ENCODE measurements at places on chromosomes 1 and 21.

DNA sequence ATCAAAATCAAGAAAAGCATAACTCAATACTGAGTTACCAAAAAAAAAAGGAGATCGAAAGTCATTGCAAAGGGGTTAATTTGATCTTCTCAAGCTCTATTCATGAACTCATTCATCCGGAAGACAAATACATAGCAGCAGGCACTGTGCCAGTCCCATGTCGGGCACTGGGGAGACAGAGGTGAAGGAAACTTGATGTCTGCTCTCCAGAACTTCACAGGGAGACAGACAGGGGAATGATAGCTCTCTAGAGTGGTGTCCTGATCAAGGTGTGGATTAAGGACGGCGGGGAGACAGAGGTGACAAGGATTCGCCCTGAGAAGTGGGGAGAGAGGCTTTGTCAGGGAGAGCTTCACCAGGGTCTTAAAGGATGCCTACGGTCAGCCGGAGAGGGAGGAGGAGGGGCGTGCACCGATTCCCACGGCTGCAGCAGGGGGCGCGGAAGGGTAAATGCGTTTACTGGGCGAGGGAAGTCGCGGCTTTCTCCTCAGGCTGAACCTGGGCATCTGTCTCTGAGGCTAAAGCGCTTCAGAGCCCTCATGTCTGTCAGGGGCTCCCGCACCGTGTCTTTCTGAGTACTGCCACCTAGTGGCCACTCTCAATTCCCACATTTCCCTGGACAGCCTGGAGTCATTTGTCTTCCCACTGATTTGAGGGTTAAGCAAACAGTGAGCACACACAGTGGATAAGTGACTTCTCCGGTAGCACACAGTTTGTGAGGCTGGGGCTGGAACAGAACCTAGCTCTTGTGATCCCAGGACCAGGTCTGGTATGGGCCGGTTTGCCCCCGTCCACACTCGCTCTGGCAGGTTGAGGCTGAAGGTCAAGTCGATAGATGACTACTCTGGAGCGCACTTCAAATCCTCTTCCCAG lies 152.8 kb downstream of the TENT5C start:
- DNase-seq: peak; percentile 73

- DNase-seq: no peak
Observed at GRCh38 chr21:36325373-36326010, 5.5 kb downstream of the MORC3 start.

DNA sequence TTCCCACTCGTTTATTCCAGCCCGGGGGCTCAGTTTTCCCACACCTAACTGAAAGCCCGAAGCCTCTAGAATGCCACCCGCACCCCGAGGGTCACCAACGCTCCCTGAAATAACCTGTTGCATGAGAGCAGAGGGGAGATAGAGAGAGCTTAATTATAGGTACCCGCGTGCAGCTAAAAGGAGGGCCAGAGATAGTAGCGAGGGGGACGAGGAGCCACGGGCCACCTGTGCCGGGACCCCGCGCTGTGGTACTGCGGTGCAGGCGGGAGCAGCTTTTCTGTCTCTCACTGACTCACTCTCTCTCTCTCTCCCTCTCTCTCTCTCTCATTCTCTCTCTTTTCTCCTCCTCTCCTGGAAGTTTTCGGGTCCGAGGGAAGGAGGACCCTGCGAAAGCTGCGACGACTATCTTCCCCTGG lies 716 bp downstream of the OLIG2 start:
- DNase-seq: no peak

GRCh38 chr1:116569776-116570357 lies 959 bp downstream of the CD58 start:
- DNase-seq: no peak

DNA sequence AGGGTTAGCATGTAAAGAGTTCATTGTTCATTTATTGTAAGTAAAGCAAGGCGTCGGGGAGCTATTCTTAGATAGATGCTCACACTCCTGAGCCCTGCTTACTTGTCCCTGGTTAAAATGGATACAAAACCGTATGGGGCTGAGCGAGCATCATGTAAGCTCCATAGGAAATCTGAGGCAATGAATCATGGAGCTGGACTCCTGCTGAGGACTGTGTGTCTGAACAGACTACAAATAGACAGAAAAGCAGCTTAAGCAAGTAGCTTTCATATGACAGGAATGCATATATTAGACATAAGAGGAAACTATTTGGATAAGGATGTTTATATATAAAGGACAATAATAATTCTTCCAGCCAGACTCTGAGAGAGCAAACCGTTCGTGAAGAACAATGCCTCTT lies 604.9 kb upstream of the PTBP2 start:
- no peak for DNase-seq

DNA sequence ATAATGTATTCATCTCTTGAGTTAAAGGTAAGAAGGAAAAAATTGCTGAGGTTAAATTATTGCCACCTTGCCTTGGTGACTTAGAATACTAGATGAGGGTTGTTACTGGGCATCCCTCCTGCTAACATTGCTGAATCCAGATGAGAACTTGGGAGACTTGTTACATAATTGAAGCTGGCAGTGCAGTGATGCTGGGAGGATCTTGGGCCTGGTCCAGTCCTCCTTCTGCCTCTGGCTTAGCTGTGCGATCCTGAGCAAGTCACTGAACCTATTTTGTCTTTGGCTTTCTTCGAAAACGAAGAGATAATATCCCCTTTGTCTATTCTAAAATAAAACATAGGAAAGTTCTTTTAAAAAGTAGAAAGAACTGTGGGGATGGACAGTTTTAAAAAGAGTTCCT lies 244.9 kb upstream of the NRIP1 start:
- no peak for DNase-seq

- DNase-seq: no peak
Observed at GRCh38 chr1:83900524-83900923, 98.4 kb downstream of the TTLL7 start.

GRCh38 chr1:174766727-174767126 lies 233.0 kb upstream of the CACYBP start:
- DNase-seq: no peak

DNA sequence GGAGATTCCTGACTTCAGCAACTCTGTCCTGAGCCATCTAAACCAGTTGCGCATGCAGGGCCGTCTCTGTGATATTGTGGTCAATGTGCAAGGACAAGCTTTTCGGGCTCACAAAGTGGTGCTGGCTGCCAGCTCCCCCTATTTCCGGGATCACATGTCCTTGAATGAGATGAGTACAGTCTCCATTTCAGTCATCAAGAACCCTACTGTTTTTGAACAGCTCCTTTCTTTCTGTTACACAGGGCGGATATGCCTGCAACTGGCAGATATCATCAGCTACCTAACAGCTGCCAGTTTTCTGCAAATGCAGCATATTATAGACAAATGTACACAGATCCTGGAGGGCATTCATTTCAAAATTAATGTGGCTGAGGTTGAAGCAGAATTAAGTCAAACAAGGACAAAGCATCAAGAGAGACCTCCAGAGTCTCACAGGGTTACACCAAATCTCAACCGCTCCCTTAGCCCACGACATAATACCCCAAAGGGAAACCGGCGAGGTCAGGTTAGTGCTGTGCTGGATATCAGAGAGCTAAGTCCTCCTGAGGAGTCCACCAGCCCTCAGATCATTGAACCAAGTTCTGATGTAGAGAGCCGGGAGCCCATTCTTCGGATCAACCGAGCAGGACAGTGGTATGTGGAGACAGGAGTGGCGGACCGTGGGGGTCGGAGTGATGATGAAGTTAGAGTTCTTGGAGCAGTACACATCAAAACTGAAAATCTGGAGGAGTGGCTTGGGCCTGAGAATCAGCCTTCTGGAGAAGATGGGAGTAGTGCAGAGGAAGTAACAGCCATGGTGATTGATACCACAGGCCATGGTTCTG lies 2.3 kb downstream of the ZBTB37 start:
- DNase-seq: no peak

DNA sequence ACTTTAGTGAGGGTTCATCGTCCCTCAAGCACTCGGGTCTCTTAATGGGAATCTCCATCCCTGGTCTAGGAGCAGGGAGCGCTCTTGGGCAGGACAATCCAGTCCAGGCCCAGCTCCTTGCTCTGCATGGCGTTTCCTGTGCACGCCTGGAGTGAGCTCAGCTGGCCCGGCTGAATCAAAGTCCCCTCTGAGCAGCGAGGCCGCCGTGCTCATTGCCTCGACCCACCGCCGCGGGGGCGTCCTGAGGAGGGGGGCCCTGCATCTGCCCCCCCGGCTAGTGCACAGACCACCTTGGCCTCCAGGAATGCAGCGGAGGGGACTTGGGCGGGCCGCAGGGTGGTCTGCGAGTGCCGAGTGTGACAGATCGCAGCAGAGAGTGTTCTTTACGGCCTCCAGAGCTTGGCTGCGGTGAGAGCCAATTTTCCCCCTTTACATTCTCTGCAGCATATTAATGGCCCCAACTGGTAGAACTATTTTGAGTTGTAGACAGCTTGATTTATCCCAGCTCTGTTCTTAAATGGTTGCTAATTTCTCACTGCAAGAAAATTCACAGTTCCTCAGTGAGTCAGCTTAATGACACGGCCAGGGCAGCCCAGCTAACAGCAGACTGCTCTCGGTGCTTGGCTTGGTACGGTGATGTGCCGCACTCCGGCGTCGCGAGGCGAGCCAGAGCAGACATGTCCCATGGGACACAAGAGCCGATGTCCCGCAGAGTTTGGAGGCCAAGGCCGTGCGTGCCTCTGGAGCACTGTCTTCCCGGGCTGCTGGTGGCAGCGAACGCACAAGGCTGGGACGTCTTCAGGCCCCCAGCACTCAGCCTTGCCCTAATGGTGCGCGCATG lies 39.8 kb downstream of the SNAP47 start:
- DNase-seq: no peak

- DNase-seq: no peak
Observed at GRCh38 chr21:34992180-34992579, 56.9 kb downstream of the RUNX1 start.

DNA sequence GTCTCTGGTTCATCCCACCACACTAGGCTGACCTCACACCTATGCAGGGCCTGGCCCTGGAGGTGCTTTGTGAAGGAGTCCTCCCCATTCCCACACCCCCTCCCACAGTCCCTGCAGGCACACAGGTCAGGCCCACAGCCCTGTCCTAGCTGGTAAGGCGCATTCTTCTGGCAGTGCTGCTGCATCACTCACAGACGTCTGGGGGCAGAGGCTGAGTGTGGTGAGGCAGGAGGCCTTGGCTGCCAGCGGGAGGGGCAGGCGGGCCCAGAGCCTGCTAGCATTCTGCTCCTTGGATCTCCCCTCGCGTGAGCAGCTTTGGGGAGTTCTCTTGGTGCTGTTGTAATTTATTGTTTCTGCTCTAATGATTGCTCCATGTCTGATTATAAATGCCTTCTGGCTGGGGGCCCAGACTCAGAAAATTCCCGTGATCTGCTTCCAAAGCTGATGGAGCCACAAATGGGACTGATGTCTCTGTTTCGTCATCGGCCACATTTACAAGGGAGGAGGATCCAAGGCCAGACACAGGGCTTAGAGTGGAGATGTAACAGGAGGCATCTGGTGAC lies 62.9 kb downstream of the TRABD2B start:
- DNase-seq: peak; percentile 50

- no peak for DNase-seq
Observed at GRCh38 chr1:227219715-227220292, 98.5 kb downstream of the CDC42BPA start.

- DNase-seq: no peak
Observed at GRCh38 chr1:235313262-235313661, 14.7 kb downstream of the ARID4B start.

- no peak for DNase-seq
Observed at GRCh38 chr1:98364544-98364943, 297.0 kb upstream of the SNX7 start.

GRCh38 chr1:209485167-209485566 lies 98.3 kb upstream of the CAMK1G start:
- no peak for DNase-seq

- no peak for DNase-seq
Observed at GRCh38 chr1:1418464-1419362, 2.4 kb downstream of the ANKRD65 start.

GRCh38 chr21:29195981-29196669 lies 65.7 kb downstream of the MAP3K7CL start:
- no peak for DNase-seq

GRCh38 chr21:22263890-22264289 lies 1265.7 kb downstream of the NCAM2 start:
- DNase-seq: no peak

GRCh38 chr1:184838504-184838951 lies 83.9 kb upstream of the EDEM3 start:
- DNase-seq: no peak

- DNase-seq: no peak
Observed at GRCh38 chr1:226973898-226974543, 33.9 kb downstream of the COQ8A start.

- DNase-seq: no peak
Observed at GRCh38 chr1:229699613-229700267, 73.7 kb downstream of the URB2 start.

DNA sequence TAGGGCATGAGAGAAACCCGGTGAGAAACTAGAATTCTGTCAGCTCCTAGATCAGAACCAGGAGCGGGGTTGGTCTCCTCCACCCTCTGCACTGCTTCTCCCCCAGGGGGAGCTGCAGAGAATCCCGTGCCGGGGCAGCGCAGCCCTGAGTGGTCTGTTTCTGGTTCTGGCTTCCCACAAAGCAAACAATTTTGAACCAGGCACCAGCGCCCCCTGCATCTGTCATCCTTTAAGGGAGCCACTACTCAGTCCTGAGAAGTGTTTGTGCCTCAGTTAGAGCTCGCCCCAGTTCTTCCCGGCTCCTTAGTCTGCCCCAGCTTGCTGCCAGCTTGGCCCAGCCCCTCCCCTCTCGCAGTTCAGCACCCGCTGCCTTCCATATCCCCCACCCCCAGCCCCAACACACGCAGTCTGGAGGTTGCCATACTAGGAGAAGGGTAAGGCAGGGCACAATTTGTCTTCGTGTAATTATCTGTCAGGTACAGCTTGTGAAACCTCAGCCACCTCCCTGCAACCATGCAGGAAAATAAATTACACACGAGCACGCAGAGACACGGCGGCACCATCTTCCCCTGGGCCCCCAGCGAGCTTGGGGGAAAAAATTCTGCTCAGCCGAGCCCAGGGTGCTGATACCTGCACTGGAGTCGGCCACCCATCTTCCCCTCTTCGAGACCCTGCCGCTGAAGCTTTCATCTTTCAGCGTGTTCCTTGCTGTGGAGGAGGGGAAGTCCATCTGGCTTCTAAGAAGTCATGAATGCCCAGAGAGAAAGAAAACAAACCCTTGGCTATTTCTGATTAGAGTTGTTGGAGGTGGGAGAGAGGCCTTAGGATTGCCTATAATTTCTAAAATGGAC lies 62.6 kb upstream of the CD1D start:
- no peak for DNase-seq

GRCh38 chr1:9400425-9401079 lies 107.9 kb downstream of the SPSB1 start:
- no peak for DNase-seq

- no peak for DNase-seq
Observed at GRCh38 chr1:28744184-28744583, 7.4 kb downstream of the YTHDF2 start.

GRCh38 chr1:40132383-40133311 lies 28.5 kb upstream of the RLF start:
- DNase-seq: peak; percentile 17

- no peak for DNase-seq
Observed at GRCh38 chr1:6962996-6963911, 178.0 kb downstream of the CAMTA1 start.

- DNase-seq: no peak
Observed at GRCh38 chr1:6471970-6472368, 6.0 kb upstream of the TNFRSF25 start.

Data from left renal pelvis (tissue), 4 donors.